ENCODE measurements at places on chromosomes 5 and 9.

DNA sequence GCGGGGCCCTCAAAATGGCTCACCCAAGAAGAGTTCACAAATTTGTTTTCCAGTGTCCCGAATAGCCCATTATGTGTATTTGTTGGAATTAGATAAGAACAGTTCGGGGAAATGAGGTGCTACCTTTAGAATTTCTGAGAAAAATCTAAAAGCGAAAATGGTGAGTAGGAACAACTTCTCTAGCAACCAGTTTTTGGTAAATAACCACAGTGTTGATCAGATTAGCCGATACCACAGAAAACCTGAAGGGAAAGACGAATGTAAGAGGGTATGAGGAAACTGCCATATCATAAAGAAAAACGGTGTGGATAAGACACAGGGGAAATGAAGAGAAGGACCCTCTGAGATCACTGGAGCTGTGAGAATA is 31.0 kb downstream of the ADAM19 start:
- DNase-seq: no peak

GRCh38 chr5:54616031-54616430 is 98.5 kb downstream of the SNX18 start:
- no peak for DNase-seq

- DNase-seq: no peak
Observed at GRCh38 chr9:99003308-99003707, 59.6 kb downstream of the COL15A1 start.

DNA sequence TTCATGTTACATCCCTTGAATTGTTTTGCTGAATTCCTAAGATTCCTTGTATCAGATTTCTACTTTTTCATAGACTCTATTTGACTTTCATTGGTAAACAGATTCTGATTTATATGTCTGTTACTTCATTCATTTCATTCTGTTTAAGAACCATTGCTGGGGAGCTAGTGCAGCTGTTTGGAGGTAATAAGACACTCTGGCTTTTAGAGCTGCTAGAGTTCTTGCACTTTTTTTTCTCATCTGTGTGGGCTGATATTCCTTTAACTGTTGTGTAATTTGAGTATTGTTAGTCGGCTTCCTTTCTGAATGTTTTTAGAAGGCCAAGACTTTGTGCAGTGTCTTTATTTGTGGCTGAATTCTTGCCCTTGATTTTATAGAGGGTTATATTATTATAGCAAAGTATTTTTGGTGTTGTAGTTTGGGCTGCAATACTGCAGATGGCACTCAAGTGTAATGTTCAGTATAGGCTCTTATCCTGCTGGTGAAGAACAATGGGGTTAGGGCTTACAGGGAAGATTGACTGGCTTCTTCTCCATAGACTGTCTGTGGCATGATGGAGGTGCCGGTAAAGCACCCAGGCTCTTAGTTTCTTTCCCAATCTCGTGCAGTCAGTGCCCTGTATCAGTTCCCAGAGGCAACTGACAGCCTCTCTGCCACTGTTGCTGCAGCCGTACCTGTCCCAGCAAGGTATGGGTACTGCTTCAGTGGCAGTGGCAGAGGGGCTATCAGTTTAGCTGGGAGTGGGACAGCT is 162.2 kb downstream of the OXCT1 start:
- DNase-seq: peak; percentile 25

DNA sequence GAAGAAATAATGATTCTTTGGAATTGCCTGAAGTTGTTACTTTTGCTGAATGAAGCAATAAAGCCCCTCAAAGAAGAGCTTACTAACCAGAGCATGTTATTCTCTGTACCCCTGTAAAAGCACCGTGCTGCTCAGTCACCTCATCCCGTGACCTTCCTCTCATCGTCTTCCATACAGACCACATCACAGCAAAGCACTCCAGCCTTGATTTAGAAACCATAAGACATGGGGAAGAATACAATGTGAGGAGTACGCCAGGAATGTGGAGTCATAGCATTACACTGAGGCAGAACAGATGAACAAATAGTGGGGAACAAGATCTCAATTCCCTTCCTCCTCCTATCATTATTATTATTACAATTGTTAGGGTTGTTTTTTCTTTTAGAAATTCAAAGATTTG is 49.1 kb downstream of the ERAP1 start:
- DNase-seq: no peak

- DNase-seq: no peak
Observed at GRCh38 chr5:173554038-173554955, 62.2 kb downstream of the BOD1 start.

DNA sequence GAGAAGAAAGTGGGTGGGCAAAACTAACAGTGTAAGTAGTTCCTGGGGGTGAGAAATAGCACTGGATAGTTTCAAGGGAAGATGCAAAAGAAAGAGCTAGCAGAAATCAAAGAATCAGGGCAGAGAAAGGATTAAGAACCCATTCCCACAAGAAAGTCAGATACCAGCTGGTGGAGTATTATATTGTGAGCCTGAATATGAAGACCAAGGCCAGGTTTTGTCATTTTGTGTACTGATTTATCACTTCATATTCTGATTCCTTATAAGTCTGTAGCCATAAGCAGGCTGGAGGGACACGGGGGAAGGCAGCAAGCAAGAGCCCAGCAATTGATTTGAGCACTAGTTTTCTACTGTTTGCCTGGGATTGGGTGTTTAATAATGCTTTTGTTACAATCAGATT is 80.2 kb downstream of the FREM1 start:
- DNase-seq: no peak

GRCh38 chr9:20043035-20043434 is 254.2 kb upstream of the SLC24A2 start:
- DNase-seq: no peak

DNA sequence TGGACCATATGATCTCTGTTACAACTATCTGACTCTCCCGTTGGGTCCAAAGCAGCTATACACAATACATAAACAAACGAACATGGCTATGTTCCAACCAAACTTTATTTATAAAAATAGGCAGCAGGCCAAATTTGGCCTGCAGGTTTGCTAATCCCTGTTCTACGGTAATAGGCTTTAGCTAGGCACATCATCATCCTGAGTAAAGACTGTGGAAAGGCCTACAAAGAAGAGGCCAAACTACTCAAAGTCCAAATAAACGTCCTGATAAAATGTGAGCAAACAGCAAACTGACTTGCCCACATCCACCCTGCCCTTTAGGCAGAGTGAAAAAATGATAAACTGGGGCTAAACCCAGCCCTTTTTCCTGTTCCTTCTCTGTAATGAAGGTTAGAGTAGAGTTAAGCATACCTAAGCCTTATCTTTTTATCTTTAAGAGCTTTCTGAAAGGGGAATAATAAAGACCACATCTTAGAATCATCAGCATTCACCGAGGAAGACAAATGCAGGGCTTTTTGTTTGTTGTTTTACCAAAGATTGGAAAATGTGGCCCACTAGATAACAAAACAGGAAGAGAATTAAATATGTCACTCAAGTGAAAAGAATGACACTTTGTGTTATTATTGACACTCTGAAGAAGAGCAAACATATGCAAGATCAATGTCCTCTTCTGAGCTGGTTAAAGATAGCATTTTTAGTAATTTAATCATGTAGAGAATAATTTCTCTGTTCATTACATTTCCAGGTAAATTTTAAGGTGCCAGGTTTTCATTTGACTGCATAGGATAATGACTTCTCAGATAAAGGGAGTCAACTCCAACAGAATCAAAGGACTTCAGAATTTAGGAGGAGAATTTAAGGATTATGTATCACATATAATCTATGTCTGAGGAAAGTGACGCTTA is 160.0 kb upstream of the GNA14 start:
- DNase-seq: no peak

GRCh38 chr9:128361986-128362646 is 9.1 kb upstream of the URM1 start:
- peak; percentile 85 for DNase-seq

- no peak for DNase-seq
Observed at GRCh38 chr5:40587376-40587775, 92.3 kb upstream of the PTGER4 start.

DNA sequence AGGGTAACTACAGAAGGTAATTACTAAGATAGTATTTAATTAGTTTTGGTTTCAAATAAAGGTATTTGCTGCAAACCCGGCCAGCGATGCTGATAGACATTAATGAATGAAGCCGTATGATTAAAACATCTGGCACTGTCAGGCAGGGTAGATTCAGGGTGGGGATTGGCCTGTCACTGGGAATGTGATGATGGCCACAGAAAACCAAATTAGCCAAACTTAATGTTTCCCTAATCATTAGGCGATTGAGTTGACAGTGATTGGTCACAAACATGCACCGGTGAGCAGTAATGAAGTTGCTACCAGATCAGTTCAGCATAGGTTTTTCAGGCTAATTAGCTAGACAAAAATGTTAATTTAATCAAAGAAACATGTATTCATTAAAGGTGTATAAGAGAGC is 107.5 kb downstream of the SGCD start:
- no peak for DNase-seq

DNA sequence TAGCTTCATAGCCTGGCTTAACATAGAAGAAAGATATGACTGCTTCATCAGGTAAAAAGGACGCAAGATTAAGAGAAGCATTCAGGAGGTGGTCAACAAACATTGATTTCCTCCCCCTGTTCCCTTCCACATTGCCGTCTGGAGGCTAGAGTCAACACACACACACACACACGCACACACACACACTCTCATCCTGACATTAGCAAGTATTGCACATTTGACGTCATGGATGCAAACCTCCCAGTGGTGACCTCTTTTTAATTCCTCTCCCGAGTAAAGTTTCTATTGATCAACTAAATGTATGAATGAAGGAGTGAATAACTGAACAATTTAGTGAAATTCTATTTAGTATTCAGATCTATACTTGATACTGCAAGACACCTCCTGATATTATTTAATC is 332.8 kb downstream of the ELAVL2 start:
- no peak for DNase-seq

DNA sequence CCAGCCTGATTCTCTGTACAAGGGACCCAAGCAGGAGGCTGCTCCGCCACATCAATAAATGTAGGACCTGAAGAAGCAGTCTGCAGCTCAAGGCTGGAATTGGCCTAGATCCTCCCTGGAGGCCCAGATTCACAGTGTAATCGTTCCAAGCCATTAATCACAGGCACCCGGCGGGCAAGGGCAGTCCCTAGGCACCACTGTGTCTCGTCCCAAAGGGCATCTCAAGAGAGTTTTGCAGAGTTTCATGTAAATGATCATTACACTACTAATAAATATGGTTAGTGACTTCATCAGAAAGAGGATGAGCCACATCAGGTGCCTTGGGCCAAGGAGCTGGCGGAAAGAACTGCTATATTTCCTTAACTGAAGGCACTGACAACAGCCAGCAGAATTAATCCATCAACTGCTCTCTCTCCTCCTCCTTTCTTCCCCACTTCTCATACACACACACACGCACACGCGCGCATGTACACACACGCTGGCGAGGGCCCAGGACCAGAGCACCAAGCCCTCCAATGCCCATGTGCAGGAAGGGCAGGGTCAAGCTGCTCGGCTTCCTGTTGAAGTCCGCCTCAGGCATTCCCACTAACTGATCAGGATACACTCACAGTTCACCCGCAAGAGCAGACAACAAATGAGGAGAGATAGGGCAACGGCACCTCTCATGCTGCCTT is 33.9 kb downstream of the GNAQ start:
- DNase-seq: no peak

GRCh38 chr5:31362529-31362900 is 169.0 kb downstream of the CDH6 start:
- DNase-seq: no peak

DNA sequence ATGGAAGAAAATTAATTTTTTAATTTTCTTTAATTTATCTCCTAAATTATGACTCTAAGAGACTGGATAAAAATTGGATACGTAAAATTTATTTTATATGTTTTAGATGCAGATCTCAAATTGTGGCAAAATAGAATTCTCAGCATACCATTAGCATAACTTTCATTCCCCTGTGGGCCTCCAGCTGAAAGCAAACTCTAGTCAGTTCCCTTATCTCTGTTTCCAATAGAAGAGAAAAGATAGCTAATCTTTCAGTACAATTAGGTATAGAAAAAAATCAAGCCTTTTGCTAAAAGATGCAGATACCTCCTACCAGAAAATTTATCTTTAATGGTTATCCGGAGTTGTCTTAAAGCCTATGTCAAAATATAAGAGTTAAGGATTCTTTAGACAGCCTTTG is 1530.6 kb downstream of the EFNA5 start:
- no peak for DNase-seq

GRCh38 chr5:133760532-133760931 is 148.2 kb upstream of the FSTL4 start:
- DNase-seq: no peak

DNA sequence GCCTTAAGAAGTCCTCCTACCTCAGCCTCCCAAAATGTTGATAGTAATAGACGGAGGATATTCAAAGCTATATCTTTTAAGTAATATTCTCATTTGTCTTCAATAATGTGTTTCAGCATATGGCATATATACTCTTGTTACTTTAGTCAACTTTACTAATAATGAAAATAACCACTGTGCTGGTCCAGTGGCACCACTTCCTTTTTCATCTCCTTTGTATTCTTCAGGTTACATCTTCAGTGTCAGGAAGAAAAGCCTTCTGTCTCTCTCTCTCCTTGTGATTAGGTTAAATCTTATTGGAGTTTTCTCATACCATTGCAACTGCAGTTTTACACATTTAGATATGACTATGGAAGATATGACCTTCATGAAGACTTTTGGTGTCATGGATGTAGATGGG is 31.3 kb downstream of the PARP8 start:
- peak; percentile 16 for DNase-seq

GRCh38 chr9:111094433-111094924 is 56.2 kb upstream of the LPAR1 start:
- no peak for DNase-seq

- DNase-seq: no peak
Observed at GRCh38 chr5:87403899-87404298, 8.8 kb downstream of the CCNH start.

DNA sequence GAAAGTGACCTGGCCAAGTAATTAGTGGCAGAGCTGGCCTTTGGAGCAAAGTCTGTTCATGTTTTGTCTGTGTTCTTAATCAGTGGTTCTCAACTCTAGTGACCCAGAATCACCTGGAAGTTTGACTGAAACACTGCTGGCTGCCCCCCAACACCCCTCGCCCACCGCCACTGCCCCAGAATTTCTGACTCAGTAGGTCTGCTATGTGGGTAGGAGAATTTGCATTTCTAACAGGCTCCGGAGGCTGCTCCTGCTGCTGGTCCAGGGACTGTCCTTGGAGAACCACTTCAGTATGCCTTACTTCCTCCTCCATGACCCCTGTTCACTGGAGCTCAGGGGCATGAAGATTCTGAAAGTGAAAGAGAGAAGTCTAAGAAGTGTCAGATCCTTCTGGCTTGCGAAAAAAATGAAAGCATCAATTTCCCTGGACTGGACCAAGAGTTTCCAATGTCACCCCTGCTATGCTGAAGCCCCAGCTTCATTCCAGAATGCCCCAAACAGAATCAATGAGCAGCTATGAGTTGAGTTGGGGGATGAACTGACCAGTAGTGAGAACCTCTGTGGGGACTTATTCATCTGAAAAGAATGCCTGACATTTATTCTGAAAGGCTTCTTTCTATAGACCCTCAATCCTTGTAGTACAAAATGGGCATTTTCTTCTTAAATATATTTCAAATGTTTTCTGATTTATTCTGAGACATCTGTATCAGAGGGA is 20.8 kb upstream of the COL15A1 start:
- no peak for DNase-seq

- no peak for DNase-seq
Observed at GRCh38 chr9:114522286-114522685, 17.0 kb upstream of the WHRN start.

Data from GM13977 (cell line).